Stimulated activated CD4-positive, alpha-beta T cell treated with anti-CD3 and anti-CD28 coated beads, Interleukin-1b, Interleukin-23, amount 100 ng/mL, for 1 hour (primary cell): ENCODE measurements at places on chromosomes 4 and X.

DNA sequence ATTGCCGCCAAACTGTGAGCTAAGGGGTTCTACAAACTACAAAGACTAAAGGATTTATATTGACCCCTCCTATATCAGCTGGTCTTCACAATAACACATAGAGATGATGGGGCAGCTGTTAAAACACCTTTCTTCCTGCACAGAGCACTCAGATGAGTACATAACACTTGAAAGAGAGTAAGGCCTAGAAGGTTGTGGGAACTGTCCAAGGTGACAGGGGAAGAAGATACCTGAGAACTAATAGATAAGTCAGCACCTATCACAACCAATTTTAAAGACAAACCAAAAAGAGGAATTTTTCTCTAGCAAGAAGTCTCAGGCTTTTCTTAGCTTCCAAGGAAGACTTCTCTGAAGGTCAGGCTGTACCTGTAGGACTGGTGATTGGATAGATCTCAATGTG, 19.1 kb upstream of the CXCL6 start:
- no peak for DNase-seq

DNA sequence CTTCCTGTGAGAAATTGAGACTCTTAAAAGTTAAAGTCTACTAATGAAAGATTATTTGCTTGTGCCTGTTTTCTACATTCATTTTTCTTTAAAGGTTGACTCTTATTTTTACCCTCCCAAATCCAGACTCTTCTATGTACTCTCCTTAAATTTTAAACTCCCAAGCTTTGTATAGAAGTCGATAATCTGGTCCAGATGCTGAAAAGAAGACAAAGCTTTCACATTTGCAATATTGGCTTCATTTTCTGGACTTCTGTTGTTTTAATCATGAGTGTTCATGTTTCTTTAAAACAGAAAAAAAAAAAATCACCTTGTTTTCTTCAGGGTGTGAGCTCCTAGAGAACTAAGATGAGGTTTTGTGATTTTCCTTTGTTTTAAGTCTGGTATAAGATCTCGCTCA, 53.2 kb upstream of the TBC1D14 start:
- no peak for DNase-seq

- DNase-seq = no peak
These were observed 5.7 kb upstream of the IL13RA2 start for GRCh38 chrX:115023139-115023538.

GRCh38 chr4:138659812-138660316, 355.7 kb upstream of the NOCT start:
- DNase-seq = no peak

DNA sequence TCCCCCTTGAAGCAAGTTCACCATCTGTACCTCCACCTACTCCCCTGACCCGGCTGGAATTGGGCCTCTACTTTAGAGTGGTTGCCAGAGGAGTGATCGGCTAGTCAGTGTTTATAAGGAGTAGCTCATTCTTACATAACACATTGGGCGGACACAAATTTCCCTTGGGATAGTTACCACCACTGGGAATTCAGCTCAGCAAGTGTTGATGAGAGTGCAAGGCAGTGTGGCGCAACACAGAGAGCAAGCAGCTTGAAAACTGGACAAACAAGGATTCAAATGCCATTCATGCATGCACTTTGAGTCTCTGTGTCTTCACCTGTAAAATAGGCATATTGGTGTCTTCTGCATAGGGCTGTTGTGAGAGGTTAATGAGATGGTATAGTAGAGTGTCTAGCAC, 92.7 kb downstream of the STK32B start:
- no peak for DNase-seq

GRCh38 chrX:19177721-19178120, 55.5 kb upstream of the ADGRG2 start:
- DNase-seq = no peak

GRCh38 chr4:31984872-31985271, 1264.7 kb downstream of the PCDH7 start:
- DNase-seq = no peak

GRCh38 chrX:50988649-50989048, 78.1 kb downstream of the BMP15 start:
- DNase-seq = no peak

DNA sequence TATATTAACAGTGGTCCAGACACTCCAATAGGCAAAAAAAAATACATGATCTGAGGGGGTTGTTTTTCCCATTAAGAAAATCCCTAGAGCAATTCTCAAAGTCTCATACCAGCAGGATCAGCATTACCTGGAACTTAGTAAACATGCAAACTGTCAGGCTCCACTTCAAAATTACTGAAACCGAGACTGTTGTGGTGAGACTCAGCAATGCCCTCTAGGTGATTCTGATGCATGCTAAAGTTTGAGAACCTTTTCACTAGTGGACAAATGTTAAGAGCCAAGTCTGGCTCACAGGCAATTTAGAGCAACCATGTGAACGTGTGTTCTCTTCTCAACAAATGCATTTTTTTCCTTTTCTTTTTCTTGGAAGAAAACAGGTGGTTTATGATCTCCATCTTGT, 30.2 kb downstream of the NEK1 start:
- no peak for DNase-seq

GRCh38 chr4:7898385-7898784, 41.3 kb downstream of the AFAP1 start:
- DNase-seq = no peak

- DNase-seq = no peak
These were observed 43.4 kb downstream of the GABRB1 start for GRCh38 chr4:47074816-47075215.
